ENCODE measurements at places on chromosomes 13 and 19.

DNA sequence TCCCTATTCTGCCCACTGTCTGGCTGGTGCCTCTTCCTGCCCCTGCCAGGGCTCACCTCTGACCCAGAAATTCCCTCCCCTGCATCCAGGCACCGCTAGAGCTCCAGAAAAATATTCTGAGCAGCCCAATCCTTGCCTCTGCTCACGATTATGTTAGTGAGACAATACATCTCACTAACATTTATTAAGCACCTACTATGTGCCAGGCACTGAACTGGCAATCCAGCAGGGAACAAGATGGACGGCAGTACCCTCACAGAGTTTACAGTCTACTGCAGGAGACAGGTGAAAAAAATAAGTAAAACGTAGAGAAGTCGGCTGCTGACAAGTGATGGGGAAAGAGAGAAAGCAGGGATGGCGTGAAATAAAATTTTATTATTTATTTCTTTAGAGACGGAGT, 5.5 kb downstream of the TINCR start:
- no peak for DNase-seq

GRCh38 chr13:43030548-43030947, 7.2 kb downstream of the DNAJC15 start:
- no peak for DNase-seq

DNA sequence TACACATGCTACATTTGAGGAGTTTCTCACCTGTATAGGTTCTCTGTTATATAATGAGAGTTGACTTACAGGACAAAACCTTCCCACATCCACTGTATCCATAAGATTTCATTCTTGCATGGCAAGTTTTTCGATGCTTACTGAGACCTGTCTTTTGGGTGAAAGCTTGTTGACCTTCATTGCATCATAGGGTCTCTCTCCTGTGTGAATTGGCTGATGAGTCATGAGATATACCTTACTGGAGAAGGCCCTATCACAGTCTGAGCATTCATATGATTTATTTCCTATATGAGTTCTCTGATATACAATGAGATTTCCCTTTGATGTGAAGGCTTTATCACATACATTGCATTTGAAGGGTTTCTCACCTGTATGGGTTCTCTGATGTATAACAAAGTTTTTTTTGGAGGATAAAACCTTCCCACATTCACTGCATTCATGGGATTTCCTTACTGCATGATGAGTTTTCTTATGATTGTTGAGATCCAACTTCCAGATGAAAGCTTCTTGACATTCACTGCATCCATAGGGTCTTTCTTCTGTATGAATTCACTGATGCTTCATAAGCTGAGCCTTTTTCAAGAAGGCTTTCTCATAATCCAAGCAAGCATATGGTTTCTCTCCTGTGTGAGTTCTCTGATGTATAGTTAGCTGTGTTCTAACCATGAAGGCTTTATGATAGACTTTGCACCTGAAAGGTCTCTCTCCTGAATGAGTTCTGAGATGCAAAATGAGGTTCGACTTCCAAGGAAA, 25.7 kb downstream of the ZNF577 start:
- no peak for DNase-seq

DNA sequence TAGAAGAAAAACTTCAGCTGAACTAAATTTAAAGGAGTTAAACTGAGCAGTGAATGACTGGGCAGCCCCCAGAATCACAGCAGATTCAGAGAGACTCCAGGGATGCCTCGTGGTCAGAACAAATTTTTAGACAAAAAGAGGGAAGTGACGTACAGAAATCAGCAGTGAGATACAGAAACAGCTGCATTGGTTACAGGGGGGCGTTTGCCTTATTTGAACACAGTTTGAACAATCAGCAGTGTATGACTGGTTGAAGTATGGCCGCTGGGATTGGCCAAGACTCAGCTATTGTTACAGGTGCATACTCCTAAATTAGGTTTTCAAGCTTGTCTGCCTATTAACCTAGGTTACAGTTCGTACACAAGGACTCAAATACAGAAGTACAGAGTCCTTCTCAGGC, 2.2 kb upstream of the SPRYD7 start:
- no peak for DNase-seq

DNA sequence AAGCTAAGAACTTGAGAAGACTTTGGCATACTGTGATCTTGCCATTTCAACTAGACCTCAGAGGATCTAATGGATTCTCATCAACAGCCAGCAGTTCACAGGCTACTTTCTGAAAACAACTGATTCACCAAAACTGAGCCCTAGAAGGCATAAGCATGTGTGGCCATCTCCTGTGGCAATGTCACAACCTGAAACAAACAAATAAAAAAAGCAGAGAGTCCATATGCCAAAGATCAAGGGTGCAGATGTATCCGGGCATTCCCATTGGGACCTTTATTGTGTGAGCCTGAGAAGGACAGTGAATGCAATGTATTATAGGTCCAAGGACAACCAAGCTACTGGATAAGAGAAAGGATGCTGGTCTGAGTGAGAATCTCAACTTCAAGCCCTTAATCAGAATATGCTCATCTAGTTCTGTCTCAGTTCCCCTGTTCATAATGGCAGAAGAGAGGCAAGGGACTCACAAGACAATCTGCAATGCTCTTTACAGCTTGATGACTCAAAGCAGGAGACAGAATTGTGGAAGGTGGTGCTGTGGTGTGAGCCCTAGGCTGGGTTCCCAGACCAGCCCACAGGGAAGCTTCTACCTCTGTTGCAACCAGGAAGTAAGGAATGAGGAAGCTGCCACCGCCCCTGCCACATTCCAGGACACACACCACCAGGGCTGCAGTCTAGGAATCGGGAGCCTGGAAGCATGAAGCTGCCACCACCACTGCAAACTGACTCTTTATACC, 133.7 kb downstream of the RAP2A start:
- no peak for DNase-seq

GRCh38 chr13:85717921-85718320, 81.3 kb downstream of the SLITRK6 start:
- no peak for DNase-seq

DNA sequence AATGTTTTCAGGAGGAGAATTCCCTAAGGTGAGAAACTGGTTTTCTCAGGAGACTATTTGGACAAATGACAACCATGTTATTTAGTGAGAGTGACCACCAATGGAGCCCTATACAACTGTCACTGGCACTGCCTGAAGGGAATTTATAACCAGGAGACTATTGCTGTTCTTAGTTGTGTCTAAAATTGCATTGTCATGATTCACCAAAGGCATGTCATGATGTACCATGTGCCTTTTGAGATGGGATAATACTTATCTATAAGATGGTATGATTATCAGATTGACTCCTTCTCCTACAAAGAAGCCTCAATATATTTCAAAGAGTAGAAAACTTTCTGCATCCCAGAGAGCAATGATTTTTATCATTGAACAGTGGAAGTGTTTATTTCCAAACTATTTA, 739.4 kb upstream of the GPC6 start:
- DNase-seq, result no peak

DNA sequence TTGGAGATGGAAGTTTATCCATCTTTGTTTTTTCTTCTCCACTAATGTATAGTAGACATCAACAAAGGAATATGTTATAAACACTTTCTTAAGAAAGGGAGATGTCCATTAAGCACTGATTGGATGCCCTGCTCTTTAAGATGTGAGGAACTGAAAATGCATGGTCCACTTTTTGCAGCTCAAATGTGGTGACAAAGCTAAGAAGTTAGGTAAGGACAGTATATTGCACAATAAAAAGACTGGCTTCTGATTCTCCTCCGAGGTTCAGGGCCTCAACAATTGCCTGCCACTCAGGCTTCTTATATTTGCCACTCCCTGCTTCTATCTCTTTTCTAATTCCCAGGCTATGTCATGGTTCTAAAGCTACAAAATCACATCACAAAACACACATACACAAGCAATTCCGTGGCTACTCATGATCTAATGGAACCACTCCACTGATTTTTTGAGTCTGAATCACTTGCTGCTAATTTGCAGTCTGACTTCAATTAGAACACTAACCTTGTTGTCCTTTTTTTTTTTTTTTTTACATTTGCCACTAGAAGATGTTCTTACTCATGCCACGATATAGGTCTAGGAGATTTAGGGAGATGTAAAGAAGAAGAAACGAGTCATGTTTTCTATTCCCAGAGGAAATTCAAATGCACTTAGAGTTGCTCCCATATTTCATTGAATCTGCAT, 29.6 kb upstream of the TNFSF11 start:
- DNase-seq, result no peak

- no peak for DNase-seq
These were observed 63.4 kb downstream of the INSR start for GRCh38 chr19:7230826-7231225.

DNA sequence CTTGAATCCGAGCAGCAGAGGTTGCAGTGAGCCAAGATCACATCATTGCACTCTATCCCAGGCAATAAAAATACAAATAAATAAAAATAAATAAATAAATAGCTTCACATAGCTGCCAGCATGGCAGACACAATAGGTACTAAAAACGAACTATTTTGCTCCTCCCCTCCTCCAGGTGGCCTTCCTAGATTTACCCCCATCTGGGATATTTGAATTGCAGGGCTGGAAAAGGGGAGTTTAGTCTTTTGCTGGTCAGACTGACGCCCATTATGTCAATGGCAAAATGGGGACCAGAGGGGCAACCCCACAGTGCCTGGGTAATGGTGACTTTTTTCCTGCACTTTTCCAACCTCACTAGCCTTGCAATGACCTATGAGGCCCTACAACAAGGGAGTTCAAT, 640 bp upstream of the GMFG start:
- no peak for DNase-seq

GRCh38 chr19:35742121-35742724, at the start of gene IGFLR1:
Gene IGFLR1 (minus strand): TSS chr19:35742452. CDS start chr19:35741180, 1,272 bp downstream.
- DNase-seq, result no peak

DNA sequence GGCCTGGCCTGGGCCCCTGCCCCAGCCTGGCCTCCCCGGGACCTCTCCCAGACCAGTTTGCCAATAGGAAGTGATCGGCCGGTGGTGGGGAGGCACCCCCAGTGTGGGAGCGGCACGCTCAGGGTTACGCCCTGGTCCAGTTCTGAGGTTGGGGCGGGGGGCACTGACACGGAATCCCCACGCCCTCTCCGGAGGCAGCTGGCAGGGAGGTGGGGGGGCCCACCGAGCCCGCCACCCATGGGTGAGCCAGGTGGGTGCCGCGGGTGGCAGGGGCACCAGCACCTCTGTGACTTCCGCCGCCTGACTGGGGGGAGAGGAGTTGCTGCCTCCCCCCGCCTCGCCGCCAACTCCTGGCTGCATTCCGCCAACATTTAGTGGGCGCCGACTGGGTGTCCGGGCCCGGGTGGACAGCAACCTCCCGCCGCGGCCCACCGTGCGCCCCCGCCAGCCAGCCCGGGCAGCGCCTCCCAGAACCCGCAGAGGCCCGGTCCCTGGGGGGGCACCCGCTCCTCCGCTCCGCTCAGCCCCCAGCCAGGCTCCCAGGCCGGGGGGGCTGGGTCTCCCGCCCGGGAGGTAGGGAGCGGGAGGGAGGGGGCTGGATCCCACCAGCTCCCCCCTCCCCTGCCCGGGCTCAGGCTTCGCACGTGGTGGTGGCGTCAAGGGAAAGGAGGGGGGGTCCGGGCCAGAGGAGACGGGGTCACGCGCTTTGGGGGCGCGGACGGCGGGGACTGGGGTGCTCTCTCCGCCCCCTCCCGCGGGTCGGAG, 2.0 kb downstream of the ZBTB7A start:
- no peak for DNase-seq

DNA sequence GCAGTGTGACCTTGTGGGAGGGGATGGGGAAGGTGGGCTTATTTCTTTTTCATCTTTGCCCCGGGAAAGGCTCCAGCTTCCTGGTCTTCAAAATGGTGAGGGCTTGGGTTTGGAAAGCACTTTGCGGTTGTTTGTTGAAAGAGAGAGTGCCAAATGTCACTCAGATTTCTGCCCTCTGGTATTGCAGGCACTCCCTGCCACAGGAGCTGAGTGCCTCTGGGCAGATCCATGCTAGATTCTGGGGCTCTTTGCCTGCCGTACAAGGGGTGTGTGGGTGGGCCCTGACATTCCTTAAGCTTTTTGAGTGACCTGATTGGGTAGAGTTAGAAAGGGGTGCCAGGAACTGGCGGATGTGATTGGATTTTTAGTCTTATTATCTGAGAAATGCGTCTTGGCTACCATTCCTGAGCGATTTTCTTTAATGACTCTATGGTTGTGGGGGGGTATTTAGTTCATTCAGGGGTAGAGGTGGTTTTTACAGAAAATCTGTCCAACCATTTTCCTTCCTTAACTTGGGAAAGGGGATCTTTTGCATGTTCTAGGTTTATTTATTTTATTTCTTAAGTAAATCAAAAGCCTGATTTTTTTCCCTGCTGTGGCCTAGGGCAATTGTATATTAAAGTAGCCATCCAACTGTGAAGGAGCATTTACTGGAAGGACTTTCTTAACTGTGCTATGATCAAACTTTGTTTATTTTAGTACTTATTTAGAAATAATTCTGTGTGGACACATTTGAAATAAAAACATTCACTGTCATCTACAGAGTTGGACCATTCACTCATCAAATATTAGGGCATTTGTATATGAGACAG, 3.2 kb downstream of the ARHGAP35 start:
- no peak for DNase-seq

- no peak for DNase-seq
These were observed 35.8 kb upstream of the GRTP1 start for GRCh38 chr13:113399755-113400149.

DNA sequence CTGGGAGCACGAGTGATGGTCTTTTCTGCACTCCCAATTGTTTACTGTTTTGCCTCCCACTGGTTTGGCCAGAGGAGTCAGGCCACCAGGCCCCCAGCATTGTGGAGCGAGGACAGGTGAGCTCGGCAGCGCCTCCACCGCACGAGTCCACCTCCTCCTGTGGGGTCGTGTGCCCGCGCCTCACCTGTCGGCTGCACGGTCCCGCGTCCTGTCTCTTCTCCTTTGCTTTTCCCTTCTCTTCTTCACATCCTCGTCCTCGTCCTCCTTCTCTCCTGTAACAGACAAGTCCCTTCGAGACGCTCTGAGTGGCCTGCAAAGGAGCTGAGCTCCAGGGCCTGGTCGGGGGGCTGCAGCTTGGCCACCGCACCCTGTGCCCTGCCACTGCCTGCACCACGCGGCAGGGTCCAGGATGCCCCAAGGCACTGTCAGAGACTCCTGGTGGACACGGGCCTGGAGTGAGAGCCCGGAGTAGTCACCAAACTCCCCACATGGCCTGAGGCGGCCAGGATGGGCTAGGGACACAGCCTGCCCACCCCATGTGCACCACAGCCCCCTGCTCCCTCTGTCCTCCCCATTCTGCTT, 11.4 kb downstream of the AKAP8 start:
- DNase-seq, result no peak

Data from NCI-H1436 treated with DMSO at 0.1 percent for 48 hours (cell line).